ENCODE measurements at places on chromosomes 13 and 19.

GRCh38 chr13:99135591-99135990 lies 65.1 kb upstream of the UBAC2 start:
- no peak for DNase-seq

- no peak for DNase-seq
These were observed 25.9 kb downstream of the ZSWIM9 start for GRCh38 chr19:48196321-48196763.

- no peak for DNase-seq
These were observed 29.9 kb upstream of the CEBPA start for GRCh38 chr19:33332248-33332647.

DNA sequence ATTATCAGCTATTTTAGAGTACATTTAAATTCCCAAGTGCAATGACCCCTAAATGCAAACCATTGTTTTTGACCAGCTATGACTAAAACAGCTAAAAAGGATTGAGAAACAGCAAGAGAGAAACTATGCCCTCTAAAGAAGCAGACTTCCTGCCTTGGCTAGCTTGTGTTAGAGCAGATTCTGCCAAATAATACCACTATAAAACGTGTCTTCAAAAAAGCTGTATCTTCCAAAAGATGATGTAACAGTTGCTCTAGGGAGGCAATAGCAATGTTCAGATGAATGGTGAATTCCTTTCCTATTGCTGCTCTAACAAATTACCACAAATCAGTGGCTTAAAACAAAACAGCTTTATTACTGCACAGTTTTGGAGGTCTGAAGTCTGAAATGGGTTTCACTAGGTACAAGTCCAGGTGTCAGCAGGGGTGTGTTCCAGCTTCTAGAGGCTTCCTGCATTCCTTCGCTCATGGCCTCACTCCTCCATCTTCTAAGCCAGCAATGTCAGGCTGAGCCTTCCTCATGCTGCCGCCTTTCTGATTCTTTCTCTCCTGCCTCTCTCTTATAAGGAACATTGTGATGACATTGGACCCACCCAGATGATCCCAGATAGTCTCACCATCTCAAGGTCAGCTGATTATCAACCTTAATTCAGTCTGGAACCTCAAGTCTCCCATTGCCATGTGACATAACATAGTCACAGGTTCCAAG lies 84.5 kb downstream of the LRRC63 start:
- no peak for DNase-seq

DNA sequence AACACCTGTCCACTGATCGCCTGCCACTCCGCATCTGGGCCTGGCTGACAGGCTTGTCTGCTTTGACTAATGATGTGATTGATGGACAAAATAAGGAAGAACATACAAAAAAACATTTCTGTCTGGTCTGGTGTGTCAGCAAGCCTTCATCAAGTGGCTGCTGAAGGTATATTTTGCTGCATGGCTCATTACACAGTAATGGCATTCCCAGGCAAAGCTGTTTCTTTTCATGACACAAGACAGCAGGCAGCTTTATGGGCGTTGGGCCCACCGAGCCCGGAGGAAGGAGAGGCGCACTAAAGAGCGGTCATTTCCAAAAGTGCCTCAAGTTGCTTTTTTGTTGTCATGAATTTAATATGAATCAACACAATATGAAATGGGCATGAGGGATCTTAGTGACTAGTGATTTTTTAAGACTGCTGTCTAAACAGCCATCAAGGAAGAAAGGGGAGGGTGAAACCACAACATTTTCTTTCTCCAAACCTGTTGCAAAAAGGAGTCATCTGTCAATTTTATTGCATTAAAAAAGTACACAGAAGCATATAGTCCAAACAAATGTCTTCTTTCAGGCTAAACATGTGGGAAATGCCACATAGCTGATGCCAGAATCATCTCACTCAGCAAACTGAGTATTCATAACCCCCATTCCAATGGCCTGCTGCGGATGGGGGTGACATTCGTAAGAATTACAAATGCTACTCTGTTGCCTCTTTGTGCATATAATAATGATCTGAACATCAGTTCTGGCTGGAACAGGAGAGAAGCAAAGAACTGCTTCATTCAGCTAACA lies 476.6 kb downstream of the ZNF536 start:
- no peak for DNase-seq

GRCh38 chr13:68745502-68745901 lies 1362.1 kb upstream of the ATXN8OS start:
- DNase-seq = no peak

- DNase-seq = no peak
These were observed 29.6 kb downstream of the CAPS start for GRCh38 chr19:5943623-5944022.

DNA sequence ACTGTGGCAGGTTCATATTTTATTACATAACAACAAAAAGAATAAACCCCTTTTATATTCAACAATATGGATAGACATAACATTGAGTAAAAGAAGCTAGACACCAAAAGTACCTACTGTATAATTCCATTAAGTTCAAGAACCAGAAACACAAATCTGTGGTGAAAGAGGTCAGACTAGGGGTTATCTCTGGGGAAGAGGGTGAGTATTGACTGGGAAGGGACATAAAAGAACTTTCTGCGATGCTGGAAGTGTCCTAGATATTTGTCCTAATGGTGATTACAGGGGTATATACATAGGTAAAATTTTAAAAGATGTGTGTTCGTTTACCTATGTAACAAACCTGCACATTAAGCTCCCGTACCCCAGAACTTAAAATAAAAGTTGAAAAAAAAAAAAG lies 103.0 kb downstream of the SUCLA2 start:
- DNase-seq = no peak

- DNase-seq = no peak
These were observed 10.6 kb downstream of the ERVV-2 start for GRCh38 chr19:53055117-53055516.

DNA sequence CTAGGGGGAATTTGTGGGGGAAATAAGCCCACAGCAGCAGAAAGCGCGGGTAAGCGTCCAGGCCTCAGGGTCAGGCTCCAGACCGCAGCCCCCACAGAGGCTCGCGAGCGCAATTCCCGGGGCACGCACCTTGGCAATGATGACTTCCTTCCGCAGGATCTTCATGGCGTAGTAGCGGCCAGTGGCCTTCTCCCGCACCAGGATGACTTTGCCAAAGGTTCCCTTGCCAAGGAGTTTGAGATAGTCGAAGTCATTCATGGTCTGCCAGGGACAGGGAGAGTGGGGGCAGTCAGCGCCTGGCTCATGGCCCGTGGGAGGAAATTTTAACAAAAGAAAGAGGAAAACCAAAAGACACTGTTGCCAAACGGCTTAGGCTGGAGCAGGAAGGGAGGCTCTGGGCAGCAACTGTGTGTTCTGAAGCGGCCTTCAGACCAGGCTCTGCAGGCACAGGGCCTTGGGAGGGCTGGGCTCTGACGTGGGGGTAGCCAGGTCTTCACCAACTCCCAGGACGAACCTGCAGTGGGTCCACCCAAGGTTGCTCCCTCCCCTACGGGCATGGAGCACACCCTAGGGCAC lies 15.4 kb upstream of the CCNP start:
- peak; percentile 93 for DNase-seq
